ENCODE measurements at places on chromosomes 1 and 21.

GRCh38 chr1:224387943-224388342 lies 31.3 kb downstream of the CNIH4 start:
- DNase-seq: no peak

GRCh38 chr1:31413405-31414001 lies 490 bp downstream of the SERINC2 start:
- DNase-seq: peak; percentile 38

- DNase-seq: no peak
These were observed 120.1 kb upstream of the RUNX3 start for GRCh38 chr1:25050165-25050564.

- DNase-seq: peak; percentile 0
These were observed 19.6 kb upstream of the ZNF648 start for GRCh38 chr1:182080955-182081582.

GRCh38 chr1:244065960-244066388 lies 14.9 kb downstream of the ZBTB18 start:
- DNase-seq: no peak

- DNase-seq: no peak
These were observed 43.5 kb downstream of the CDC42 start for GRCh38 chr1:22096036-22096435.

DNA sequence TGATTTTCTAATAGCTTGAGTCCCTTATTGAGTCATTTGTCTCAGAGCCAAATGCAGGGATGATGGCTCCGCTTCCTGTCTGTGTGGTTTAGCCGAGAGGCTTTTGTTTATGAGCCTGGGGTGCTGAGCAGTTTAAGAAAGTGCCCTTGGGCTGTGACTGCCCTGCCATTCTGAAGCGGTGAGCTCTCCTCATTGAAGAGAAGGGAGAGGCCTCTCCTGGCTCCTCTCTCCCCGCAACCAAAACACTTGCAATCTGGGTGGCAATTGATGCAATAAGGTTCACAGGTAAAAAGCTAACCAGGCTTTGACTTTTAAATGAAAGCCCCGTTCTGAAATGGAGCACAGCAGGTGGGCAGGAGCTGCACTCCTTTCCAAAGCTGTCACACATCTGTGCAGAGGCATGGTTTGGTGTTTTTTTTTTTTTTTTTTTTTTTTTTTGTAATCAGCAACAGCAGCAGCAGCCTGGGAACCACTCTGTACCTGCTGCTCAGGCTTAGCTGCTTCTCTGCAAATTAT lies 403.7 kb downstream of the SIPA1L2 start:
- peak; percentile 9 for DNase-seq

GRCh38 chr1:197466813-197467212 lies 198.8 kb downstream of the CRB1 start:
- DNase-seq: no peak

DNA sequence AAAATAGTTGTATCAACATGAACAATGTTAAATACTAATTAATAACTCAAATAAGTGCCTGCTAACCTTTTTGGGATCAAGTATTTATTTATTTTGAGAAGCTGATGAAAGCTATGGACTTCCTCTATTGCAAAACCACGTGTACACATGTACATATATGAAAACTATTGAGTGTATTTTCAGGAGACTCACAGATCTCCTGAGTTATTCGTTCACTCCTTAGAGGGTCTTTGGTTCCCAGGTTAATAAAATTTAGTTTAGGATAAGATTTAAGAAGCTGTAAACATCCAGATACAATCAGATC lies 130.5 kb downstream of the DISC1 start:
- DNase-seq: no peak

GRCh38 chr1:95406279-95406678 lies 172.3 kb downstream of the RWDD3 start:
- DNase-seq: no peak

DNA sequence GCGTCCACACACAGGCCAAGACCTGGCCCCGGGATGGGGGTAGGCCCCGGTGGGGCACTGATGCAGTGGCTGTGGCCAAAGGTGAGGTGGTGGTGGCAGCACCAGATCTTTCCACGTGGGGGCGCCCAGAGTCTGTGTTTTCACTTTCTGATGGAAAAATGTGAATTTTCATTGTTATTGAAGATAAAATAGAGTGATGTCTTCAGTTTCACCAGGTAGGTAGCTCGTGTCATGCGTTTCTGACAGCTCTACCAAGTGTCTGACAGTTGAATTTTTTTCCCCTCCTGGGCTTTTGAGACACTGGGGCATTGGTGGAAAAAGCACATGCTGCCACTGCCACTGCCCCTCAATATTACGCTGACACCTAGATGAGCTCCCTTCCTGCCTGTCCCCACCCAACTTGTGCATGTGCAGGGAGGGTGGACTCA lies 40.0 kb upstream of the MAGOH start:
- peak; percentile 54 for DNase-seq

GRCh38 chr1:151013518-151013917 lies 5.3 kb downstream of the PRUNE1 start:
- peak; percentile 24 for DNase-seq

GRCh38 chr1:55444667-55445066 lies 229.5 kb upstream of the USP24 start:
- DNase-seq: no peak

- DNase-seq: no peak
These were observed 32.7 kb downstream of the LRRC52 start for GRCh38 chr1:165576536-165576935.

DNA sequence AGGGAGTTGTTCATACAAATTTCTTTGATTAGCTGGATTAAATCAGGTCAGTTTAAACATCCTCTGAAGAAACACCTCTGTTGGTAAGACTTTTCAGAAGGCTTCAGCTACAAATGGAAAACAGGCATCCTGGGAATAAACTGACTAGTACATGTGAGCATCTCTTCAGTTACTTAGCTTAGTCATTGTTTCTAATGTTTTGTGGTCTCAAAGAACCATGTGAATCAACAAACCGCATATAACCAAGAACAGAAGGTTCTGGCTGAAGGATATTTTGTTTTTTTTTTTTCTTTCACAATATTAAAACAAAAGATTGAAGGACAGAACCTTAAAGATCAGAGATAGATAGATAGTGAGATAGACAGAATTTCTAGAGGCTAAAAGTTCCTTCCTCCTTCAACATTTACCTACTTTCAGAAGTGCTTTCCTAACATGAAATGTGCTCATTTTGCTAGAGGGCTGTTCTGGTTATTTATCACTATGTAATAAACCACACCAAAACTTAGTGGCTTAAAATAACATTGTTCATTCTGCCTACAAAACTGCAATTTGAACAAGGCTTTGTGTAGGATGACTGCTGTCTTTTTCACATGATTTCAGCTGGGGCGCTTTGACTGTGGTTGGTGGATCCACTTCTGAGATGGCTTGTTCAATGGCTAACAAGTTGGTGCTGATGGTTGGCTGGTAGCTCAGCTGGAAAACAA lies 119.8 kb upstream of the PTGFR start:
- DNase-seq: no peak

- no peak for DNase-seq
These were observed 87.0 kb downstream of the NMNAT2 start for GRCh38 chr1:183331091-183331742.

DNA sequence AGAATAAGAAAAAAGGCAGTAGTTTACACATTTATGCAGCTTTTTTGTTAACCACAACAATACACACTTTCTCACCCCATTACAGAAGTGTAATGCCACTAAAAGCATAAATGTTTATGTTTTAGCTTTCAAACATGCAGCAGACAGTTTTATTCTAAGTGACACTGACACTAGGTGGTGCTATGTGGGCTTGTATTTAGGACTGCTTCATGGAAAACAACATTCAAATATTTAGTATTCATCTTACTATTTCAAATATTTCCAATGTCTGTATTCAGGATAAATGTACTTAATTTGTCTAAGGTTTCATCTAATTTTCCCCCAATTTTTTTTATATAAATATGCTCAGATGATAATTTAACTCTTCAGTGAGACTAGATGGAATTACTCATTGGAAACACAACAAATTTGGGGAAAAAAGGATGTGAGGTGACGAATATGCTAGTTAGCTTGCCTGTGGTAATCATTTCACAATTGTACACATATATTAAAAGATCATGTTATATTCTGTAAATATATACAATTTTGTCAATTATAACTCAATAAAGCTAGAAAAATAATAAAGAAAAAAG lies 71.4 kb downstream of the USP1 start:
- peak; percentile 61 for DNase-seq
